ENCODE measurements at places on chromosomes 11 and 22.
A peak's percentile ranks its signal among the peaks of the same experiment; 100 is the strongest.

GRCh38 chr11:71349627-71350026 is 97.2 kb upstream of the SHANK2 start:
- H3K27ac ChIP-seq = no peak overlapping the region
- DNase-seq = no peak
- H3K36me3 ChIP-seq = no peaks in the 10 kb centered on the region

GRCh38 chr22:35539910-35540594 is 579 bp upstream of the RASD2 start:
- H3K36me3 ChIP-seq = no peaks in the 10 kb centered on the region
- peak; percentile 86 for DNase-seq
- H3K27ac ChIP-seq = peak overlapping the region; percentile 68

- H3K27ac ChIP-seq = no peak overlapping the region
- H3K27me3 ChIP-seq = no peaks in the 10 kb centered on the region
- H3K36me3 ChIP-seq = no peaks in the 10 kb centered on the region
- no peak for DNase-seq
- no peak overlapping the region for H3K4me3 ChIP-seq
These were observed 6.9 kb downstream of the OR10V1 start for GRCh38 chr11:59706518-59707285.

DNA sequence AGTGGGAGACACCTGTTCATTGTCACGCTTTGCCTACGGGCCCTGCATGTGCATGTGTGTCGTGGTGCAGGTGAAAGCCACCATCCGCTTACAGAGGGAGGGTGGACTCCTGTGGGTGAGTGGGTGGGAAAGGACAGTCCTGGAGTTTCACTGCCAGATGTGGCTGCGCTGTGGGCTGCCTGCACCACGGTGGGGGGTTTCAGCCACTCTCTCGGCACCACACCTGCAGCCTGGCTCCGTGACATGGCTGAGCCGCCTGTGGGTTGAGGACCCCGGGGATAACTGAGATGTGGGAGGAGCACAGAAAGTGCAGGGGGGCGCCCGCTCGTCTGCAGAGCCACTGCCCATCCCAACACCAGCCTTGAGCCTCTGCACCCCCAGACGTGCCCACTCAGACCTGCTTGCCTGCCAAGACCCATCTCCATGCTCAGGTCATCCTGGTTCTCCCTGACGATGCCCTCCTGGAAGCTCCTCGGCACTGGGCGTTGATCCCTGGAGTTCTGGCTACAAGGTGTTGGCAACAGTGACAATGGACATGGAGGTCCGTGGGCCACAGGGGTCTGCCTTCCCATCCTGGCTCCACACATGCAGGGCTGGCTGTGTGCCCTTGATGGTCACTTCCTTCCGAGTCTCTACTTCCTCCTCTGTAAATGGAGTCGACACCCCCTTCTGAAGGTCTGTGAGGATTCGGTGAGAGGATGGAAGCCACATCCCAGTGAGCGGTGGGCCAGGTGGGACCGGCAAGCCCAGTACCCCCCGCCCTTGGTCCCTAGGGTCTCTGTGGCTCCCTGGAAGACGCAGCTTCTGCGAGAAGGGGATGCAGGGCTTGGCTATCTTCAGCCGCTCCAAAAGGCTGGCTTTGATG is 1007.0 kb downstream of the BRD1 start:
- H3K4me3 ChIP-seq = no peak overlapping the region
- H3K4me1 ChIP-seq = no peaks in the 10 kb centered on the region
- no peak for DNase-seq
- no peaks in the 10 kb centered on the region for H3K36me3 ChIP-seq
- no peak overlapping the region for H3K27ac ChIP-seq
- H3K27me3 ChIP-seq = no peaks in the 10 kb centered on the region

- no peak overlapping the region for H3K4me3 ChIP-seq
- DNase-seq = no peak
- H3K4me1 ChIP-seq = peaks cover 37% of the 10 kb centered on the region
- peak overlapping the region; percentile 53 for H3K27ac ChIP-seq
- no peaks in the 10 kb centered on the region for H3K36me3 ChIP-seq
These were observed 4.2 kb downstream of the ZP1 start for GRCh38 chr11:60871378-60872061.

DNA sequence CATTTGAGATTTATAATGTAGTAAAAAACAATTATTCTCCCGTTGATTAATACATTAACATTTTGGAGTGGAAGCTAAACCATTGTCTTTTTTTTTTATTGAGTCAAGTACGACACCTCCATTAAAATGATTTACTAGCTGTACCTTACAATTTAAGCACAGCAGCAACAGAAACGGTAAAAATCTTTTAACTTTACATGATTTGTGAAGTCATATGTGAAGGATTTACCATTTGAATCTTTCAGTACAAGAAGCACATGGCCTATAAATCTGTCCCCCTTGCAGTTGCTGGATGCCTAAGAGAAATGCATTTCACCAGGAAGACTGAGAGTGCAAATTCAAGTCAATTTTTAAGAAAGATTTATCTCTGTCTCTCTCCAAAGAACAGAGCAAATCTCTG is 324.6 kb downstream of the CADM1 start:
- H3K4me1 ChIP-seq = peaks cover 8% of the 10 kb centered on the region
- H3K27me3 ChIP-seq = no peaks in the 10 kb centered on the region
- H3K36me3 ChIP-seq = no peaks in the 10 kb centered on the region
- DNase-seq = no peak

GRCh38 chr22:29310863-29311339 is 4.5 kb downstream of the GAS2L1 start:
- H3K4me1 ChIP-seq = peaks cover 73% of the 10 kb centered on the region
- peaks cover 23% of the 10 kb centered on the region for H3K27me3 ChIP-seq
- H3K27ac ChIP-seq = peak overlapping the region; percentile 95
- no peaks in the 10 kb centered on the region for H3K36me3 ChIP-seq
- H3K4me3 ChIP-seq = peak overlapping the region; percentile 41

- peaks cover 26% of the 10 kb centered on the region for H3K36me3 ChIP-seq
- H3K4me1 ChIP-seq = no peaks in the 10 kb centered on the region
- no peaks in the 10 kb centered on the region for H3K27me3 ChIP-seq
- H3K27ac ChIP-seq = no peak overlapping the region
- DNase-seq = no peak
These were observed 2.0 kb downstream of the OR52W1 start for GRCh38 chr11:6200975-6201374.

DNA sequence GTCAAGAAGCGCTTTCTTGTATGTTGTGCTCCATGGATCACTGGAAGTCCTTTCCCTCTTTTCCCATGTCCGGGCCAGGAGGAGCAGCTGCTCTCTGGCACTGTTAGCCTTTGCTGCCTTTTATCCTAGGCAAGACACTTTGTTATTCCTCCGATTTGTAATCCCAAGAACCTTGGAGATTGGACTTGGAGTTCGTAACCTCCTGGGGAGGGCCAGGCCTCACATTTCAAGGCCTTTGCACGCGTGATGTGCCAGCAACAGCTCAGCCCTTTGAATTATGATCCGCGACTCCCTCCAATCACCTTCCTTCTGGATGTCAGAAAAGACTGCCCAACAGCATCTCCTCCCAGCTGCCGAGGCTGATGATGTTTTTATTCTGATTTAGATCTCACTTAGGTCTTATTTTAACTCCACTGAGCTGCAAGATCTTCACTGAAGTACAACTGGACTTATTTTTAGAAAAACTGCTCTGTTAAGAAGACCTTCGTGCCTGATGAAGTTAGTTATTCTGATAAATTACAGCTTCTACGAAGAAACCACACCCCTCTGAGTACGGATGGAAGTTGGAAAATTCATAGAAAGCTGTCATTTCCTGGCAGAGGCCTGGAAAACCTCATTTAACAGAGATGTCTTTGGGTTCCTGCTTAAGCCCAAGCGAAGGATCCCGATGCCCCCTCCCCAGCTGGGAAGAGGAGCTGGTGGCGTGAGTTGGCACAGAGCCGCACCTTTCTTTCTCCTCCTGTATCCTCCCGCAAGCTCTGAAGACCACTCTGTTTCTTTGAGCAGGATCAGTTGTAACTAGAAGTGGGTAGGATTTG is 62.4 kb downstream of the PARVB start:
- H3K36me3 ChIP-seq = no peaks in the 10 kb centered on the region
- peak overlapping the region; percentile 69 for H3K27ac ChIP-seq
- peaks cover 3% of the 10 kb centered on the region for H3K4me1 ChIP-seq

GRCh38 chr11:127677660-127678425 is 677.3 kb upstream of the KIRREL3 start:
- no peak overlapping the region for H3K4me3 ChIP-seq
- H3K27me3 ChIP-seq = no peaks in the 10 kb centered on the region
- no peak for DNase-seq
- H3K4me1 ChIP-seq = peaks cover 9% of the 10 kb centered on the region
- H3K27ac ChIP-seq = no peak overlapping the region
- H3K36me3 ChIP-seq = no peaks in the 10 kb centered on the region

GRCh38 chr22:19178065-19178656 is 375 bp downstream of the SLC25A1 start:
- peaks cover 44% of the 10 kb centered on the region for H3K4me1 ChIP-seq
- H3K4me3 ChIP-seq = peak overlapping the region; percentile 91

DNA sequence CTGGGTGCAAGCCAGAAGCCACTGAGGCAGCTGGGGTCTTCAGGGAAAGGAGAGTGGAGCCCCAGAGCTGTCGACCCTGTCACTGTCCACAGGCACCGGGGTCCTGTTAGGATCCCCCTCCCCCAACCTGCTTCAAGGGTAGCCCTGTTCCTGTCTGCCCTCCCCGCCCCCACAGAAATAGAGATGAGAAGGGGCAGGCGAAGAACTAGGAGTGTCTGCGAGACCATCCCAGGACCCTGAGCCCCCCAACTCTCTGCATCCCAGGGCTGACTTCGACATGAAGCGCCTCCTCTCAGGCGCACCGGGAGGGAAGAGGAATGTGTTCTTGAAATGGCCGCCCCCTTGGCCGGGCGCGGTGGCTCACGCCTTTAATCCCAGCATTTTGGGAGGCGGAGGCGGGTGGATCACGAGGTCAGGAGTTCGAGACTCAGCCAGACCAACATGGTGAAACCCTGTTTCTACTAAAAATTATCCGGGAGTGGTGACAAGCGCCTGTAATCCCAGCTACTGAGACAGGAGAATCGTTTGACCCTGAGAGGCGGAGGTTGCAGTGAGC is 607 bp upstream of the ZNF70 start:
- H3K27ac ChIP-seq = peak overlapping the region; percentile 87
- DNase-seq = no peak
- H3K36me3 ChIP-seq = no peaks in the 10 kb centered on the region
- peak overlapping the region; percentile 76 for H3K4me3 ChIP-seq
- no peaks in the 10 kb centered on the region for H3K27me3 ChIP-seq

GRCh38 chr11:33936725-33937604 is 45.1 kb upstream of the LMO2 start:
- H3K4me3 ChIP-seq = no peak overlapping the region
- H3K27ac ChIP-seq = peak overlapping the region; percentile 56
- peaks cover 51% of the 10 kb centered on the region for H3K4me1 ChIP-seq
- H3K36me3 ChIP-seq = no peaks in the 10 kb centered on the region
- peak; percentile 67 for DNase-seq

- peaks cover 14% of the 10 kb centered on the region for H3K4me1 ChIP-seq
- peak overlapping the region; percentile 92 for H3K4me3 ChIP-seq
- no peaks in the 10 kb centered on the region for H3K27me3 ChIP-seq
- H3K27ac ChIP-seq = peak overlapping the region; percentile 85
- no peaks in the 10 kb centered on the region for H3K36me3 ChIP-seq
These were observed 711 bp downstream of the FDX1 start for GRCh38 chr11:110430267-110431050.

DNA sequence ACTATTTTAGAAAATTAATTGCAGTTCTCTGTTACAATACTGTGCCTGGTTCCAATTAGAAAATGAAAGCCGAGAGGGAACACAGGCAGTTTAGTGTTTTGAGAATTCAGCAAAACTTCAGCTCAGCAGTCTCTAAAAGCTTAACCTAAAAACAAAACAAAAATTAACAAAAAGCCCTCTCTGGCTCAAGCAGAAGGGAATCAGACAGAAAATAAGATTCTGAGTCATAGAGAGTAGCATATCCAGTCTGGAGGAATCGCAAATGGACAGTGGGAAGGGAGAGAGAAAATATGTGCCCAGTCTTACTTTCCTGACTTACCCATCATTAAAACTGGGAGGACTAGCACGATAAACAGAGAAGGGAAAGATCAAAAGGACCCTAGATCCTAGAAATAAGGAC is 38.1 kb upstream of the CHRM4 start:
- H3K27me3 ChIP-seq = no peaks in the 10 kb centered on the region
- peaks cover 11% of the 10 kb centered on the region for H3K36me3 ChIP-seq
- no peak overlapping the region for H3K4me3 ChIP-seq
- H3K4me1 ChIP-seq = no peaks in the 10 kb centered on the region

DNA sequence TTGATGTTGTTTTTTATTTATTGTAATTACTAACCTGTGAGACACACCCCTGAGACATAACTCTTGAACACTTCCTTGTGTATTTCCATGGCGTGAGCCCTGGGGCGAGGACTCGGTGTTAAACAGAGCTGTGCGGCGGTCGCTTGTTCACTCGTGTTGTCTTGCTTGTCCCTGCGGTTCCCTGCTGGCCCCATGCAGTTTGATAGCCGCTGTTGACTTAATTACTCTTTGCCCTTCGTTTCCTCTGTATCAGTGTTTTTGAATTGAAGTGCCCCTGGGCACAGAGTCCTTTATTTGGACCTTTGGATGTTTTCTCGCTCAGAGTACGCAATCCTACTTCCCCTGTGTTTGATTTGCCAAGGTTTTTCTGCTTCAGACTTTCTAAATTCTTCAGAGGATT is 52.7 kb downstream of the TBC1D22A start:
- H3K36me3 ChIP-seq = no peaks in the 10 kb centered on the region
- H3K4me1 ChIP-seq = no peaks in the 10 kb centered on the region
- H3K27me3 ChIP-seq = no peaks in the 10 kb centered on the region
- H3K4me3 ChIP-seq = no peak overlapping the region
- no peak for DNase-seq

All from heart left ventricle (tissue), 16 donors.